ENCODE measurements at places on chromosomes 5 and 9.

DNA sequence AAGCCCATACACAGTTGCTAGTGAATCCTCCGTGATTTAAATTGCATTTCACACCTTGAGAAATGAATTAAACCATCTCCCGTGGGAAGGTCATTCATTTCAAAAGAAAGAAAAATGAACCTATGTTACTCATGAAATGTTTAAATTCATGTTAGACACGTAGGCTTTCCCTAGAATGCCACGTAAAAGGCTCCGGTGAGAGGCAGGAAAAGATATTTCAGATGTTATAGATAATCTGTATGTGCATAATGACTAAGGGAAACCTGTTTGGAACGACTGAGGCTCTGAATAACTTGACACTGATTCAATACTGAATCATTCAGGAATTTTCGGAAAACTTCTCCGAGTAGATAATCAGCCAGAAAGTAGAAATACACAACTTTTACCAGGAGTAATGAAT, 134.3 kb upstream of the ICE1 start:
- DNase-seq = no peak

DNA sequence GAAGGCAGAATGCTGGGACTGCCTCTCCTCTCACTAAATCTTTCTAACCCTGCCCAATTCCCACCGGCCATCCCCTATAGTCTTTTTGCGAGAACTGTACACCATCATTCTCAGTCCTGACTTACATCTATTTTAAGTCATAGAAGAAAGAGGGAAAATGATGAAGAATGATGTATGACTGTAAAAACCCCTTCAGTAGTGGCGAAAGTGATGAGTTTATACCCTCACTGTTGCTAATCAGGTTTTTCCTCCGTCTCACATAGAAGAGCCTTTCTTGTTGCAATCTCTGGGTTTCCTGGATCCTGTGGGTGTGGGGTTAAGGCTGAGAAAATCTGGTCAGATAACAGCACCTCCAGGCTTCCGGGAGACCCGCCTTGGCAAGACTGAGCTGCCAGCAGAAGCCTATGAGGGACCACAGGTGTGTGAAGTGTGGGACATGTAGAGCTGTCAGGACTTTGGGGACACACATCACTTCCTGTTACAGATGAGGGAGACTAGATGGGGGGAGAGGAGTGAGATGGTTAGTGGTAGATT, 147.1 kb upstream of the SLC12A2 start:
- no peak for DNase-seq

DNA sequence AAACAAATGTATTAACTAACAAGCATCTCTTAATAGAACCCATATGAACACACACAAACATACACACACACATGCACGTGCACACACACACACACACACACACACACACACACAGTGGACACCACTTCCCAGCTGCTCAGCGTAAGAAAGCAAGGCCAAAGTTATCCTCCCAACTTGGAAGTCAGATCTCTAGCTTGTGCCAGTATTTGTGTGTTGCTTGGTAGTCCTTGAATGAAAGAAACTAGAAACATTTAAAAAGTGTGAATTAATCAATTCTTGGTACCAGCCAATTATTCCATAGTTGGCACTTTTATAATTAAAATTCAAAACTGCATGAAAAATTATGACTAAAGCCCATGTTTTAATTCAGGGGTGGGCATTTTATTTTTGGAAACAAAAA, 178.1 kb downstream of the TMEM161B start:
- DNase-seq = no peak

- DNase-seq = no peak
These were observed 3.1 kb upstream of the HK3 start for GRCh38 chr5:176902102-176902814.

DNA sequence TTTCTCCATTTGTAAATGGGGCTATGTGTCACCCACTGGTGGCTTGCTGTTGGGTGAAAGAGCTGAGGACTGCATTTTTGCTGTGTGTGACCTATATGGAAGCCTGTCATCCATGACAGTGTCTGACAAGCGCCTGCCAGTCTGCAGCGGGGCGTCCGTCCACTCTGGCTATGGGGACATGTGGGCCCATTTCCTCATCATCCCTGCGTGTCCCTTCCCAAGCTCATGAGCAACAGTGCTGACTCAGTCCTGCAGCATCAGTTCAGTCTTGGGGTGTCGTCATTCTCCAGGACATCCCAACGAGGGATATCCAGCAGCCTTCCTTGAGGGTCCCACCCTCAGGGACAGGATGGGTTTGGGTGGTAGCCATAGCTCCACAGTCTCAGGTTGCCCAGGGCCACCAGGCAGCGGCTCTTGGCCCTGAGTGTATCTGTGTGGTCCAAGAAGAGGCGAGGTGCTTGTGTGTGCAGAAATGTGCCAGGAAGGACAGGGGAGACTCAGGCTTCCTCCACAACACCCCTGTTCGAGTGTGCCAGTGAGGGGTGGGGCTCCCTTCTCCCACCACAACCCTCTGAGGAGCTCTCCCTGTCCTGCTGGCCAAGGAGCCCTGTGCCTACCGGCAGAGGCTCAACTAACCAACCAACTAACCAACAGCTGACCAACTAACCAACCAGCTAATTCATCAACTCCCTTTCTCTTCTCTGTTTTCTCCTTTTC, 2.1 kb downstream of the FGD3 start:
- no peak for DNase-seq

- DNase-seq = no peak
These were observed 394.0 kb downstream of the SEMA5A start for GRCh38 chr5:9151684-9152427.

DNA sequence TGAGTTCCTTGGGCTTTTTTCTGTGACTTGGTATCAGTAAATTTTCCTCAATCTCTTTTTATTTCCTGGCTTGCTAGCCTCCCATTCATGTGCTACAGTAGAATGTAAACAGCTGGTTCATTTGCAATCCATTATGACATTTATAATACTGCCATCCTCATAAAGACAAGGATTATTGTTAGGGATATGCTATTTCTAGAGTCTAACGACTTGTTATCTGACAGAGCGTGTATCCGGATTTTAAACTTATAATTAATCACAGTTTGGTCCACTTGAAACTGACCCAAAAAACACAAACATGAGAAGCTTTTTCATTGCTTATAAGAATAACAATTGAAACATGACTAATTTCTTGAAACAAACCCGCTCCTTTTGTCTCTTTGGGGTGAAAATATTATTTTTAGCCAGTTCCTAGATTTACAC, 585.8 kb downstream of the TLE4 start:
- no peak for DNase-seq

GRCh38 chr5:58122848-58123392, 337.0 kb downstream of the PLK2 start:
- DNase-seq = no peak

GRCh38 chr5:133323494-133324457, 272.0 kb downstream of the HSPA4 start:
- no peak for DNase-seq

DNA sequence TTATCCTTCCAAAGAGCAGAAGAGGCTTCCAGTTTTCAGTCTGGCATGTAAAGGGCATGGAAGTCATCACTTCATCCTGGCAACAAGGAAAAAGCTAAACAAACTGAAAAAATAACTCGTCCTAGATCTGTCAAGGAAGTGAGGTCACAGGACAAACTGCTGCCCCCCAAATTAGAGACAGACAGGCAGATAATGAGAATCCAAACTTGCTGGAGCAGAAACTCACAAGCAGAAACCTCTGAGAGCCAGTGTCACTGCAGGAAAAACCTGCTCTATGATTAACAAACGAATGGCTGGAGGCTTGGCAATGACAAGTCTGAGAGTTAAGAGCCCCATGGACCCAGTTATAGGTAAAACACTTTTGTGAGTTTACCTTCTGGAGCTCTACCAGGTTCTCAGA, 18.9 kb upstream of the MLANA start:
- no peak for DNase-seq

GRCh38 chr5:68227532-68228160, 12.1 kb downstream of the PIK3R1 start:
- no peak for DNase-seq

DNA sequence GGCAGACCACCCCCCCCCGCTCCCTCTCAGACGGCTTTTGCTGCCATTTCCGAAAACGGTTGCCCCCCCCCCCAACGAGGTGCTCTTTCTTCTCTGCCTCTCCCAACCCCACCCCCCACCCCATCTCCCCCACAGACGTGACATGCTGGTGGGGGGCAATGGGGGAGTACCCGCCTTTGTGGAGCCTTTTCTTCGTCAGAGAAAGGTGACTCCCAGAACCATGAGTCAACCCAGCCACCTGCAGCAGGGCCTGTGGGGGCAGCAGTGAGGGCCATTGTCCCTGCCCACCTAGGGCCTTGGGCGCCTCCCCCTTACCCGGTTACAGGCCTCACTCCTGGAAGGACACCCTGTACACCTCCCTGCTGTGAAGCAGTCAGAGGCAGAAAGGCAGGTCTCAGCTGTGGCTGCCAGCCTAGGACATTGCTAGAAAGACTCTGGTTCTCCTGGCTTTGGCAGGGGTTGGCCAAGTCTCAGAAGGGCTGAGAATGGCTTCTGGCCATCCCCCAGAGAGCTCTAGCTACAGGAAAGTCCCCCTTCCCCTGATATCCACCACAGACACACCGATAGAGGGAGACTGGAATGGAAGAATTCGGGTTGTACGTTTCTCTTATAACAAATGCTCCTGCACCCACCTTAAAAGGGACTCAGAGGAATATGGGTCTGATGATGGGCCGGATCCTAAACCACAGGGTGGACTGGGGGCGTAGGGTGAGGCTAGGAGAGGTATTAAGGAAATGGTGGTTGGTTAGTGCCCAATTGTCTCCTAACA, 2.2 kb downstream of the DNAJB5 start:
- no peak for DNase-seq

- no peak for DNase-seq
These were observed 152.4 kb downstream of the BRINP1 start for GRCh38 chr9:119216651-119217331.

DNA sequence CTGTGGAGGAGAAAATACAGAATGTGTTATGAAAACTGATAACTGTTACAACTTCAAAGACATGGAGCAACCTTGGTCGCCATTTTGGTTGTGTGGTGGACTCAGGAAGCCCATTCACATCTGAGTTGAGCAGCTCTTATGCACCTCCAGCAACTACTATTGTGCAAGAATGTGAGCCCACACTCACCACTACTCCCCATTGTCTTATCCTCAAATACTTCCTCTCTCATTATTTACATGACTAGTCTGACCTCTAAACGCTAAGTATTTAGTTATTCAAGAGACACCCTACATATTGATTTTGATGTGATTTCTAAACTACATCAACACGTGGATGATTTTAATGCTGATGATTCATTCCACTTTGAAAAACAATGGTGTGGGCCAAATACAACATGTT, 516.6 kb upstream of the CLINT1 start:
- no peak for DNase-seq

DNA sequence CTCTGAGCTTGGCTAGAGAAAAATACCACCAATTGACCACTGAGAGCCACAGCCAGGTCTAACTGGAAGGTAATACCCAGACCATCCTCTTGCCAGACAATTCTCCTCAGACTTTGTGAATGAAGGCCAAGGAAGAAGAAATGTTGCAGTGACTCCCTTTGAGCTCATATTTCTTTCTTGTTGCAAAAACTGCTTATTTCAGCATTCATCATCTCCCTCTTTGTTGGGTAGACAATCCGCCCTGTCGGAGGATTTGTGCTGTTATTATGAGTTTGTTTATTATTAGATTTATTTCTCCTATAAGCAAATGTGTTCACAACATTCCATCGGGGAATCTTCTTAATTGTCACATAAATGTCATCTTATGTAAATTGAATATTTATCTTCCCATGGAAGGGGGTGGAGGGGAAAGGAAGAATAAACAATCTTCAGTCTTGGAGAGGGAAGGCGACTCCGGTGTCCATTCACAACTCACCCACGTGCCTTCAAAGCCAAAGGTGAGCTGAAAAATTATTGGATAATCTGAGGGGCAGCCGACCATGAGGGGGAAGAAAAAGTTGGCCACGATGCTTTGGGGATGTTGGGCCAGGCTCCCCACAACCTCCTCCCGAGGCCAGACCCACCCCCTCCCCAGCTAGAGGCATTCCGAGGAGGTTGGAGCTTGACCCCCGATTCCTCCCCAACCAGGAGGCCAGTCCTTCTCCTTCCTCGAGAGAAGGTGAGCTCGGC, 1.8 kb upstream of the JADE2 start:
- no peak for DNase-seq

GRCh38 chr9:90296539-90296938, 346.1 kb downstream of the DIRAS2 start:
- no peak for DNase-seq

- DNase-seq = no peak
These were observed 210.6 kb downstream of the MAPKAP1 start for GRCh38 chr9:125496313-125496834.

DNA sequence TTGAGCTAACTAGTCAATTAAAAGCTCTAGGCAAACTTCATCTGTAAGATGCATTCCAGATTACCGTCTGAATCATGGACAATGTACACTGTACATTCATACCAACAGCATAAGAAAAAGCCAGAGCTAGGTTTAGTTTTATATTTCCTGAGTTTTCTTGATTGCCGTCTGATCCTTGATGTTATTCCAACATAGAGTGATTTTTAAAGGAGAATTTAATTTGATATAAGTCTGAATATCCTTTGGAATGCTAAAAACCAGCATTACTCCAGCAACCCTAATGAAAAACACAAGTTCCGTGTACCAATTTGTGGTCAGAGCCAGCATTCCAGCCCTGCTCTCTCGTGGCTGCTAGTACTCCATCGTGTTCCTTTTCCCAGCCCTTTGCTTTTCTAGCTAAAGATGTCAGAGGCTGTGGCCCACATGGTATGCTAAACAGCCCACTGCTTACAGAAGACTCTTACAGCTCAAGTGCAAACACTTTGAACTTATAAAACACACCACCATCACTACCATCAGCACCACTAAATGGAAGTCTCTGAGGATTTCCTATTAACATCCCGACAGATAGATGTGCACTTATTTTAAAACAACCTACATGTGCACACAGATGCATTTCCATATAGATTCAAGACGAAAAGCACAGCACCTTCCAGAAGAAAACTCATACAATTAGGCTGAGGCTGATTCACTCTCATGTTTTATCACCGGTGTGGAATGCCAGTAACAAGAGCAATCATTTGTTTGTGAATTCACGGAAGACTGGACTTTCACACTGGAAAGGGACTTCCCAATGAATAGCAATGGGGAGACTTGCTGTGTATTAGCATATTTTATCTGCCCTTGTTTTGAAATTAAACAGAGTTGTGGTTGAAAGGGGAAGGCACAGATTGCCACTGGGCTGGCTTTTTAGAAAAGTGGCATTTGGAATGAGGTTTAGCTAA, 246.9 kb upstream of the GAS1 start:
- DNase-seq = no peak

GRCh38 chr9:20252778-20253177, 369.5 kb downstream of the MLLT3 start:
- DNase-seq = no peak

GRCh38 chr5:114744406-114744805, 382.5 kb downstream of the KCNN2 start:
- DNase-seq = no peak

DNA sequence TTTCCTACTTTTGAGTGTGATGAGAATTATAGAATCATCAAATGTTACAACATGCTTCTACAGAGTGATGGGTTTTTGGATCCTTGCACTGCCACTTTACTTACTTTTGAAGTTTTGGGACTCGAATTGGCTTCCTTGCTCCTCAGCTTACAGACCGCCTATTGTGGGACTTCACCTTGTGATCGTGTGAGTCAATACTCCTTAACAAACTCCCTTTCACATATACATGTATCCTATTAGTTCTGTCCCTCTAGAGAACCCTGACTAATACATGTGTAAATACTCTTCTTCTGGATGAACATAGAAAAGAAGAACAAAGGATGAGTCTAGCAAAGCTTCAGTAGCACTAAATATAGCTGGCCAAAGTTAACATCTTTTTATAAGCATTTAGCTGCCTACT, 98.7 kb upstream of the PDE4D start:
- DNase-seq = no peak

- no peak for DNase-seq
These were observed 1.5 kb upstream of the CSF2 start for GRCh38 chr5:132072070-132072469.
